Neural progenitor cell (in vitro differentiated cells): ENCODE measurements at places on chromosomes 5 and 9. TPM values are rescaled to one million over a fixed set of nuclear protein-coding genes. Genes with fewer than 3 reads are reported as not detected.

Gene SLC6A3
- 0.19 and 0.32 TPM in 2 replicates for total RNA-seq

Gene HAVCR2
- 0.19 and 0.37 TPM in 2 replicates for total RNA-seq

Gene LMBRD2
- total RNA-seq = 7.8 and 11.8 TPM in 2 replicates

DNA sequence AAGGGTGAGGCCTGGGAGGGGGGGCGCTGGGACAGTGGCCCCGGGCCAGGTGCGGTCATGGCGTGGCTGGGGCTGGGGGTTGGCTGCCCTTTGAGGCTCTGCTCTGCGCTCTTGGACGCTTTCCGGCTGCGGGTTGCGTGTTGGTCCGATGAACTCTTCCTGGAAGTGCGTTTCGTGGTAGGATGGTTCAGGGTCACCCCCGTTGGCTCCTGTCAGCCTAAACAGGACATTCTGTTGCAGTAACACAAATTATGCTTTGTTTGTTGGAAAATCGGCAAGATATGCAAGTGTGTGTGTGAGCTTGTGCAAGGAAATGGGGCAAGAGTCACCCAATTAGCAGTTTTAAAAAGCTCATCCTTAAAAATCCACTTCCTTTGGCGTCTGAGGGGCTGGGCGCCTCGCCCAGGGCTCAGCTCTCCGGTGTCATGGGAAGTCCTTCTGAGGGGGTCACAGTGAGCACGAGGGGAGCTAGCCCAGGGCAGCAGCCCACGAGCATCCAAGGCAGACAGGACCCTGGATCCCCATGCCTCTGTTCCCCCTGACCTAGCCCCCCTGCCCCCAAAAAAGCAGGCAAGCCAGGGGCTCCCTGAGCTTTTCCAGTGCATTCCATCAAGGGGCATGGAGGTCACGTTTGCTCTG lies 22.2 kb upstream of the RNU6ATAC start:
- H3K27ac ChIP-seq = no peak overlapping the region
- no peak for DNase-seq
- no peak overlapping the region for H3K4me3 ChIP-seq
- H3K27me3 ChIP-seq = no peaks in the 10 kb centered on the region
- H3K36me3 ChIP-seq = no peaks in the 10 kb centered on the region

DNA sequence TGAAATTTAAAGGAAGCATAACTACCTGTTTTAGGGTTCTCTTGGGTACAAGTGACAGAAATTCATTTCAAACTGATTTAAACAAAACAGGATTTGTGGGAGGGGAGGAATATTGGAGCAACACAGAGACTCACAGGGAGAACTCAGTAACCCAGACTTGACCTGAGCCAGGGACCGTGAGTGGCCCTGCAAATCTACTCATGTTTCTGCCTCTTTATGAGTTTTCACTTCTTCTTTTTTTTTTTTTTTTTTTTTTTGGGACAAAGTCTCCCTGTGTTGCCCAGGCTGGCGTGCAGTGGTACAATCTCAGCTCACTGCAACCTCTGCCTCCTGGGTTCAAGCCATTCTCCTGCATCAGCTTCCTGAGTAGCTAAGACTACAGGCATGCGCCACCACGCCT lies 405.6 kb upstream of the ZNF608 start:
- no peak overlapping the region for H3K27ac ChIP-seq
- H3K27me3 ChIP-seq = no peaks in the 10 kb centered on the region
- DNase-seq = no peak
- no peaks in the 10 kb centered on the region for H3K36me3 ChIP-seq

DNA sequence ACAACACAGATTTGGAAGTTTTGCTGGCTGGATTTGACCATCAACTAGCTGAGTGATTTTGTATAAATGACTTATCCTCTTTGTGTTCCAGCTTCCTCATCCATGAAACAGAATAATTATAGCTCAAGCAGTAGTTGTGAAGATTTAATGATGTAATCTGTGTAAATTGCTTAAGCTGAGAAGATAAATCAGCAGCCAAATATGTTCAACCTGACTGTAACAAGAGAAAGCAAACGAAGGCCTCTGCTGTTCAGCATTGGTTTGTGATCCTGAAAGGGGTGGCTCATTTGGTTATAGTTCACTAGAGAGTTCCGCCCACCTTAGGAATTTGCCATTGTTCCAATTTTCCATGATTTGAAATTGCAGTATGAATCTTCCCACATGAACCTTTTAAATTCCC lies 75.7 kb upstream of the CCDC112 start:
- no peaks in the 10 kb centered on the region for H3K4me1 ChIP-seq
- H3K36me3 ChIP-seq = no peaks in the 10 kb centered on the region
- no peak overlapping the region for H3K4me3 ChIP-seq
- no peaks in the 10 kb centered on the region for H3K27me3 ChIP-seq
- no peak for DNase-seq

DNA sequence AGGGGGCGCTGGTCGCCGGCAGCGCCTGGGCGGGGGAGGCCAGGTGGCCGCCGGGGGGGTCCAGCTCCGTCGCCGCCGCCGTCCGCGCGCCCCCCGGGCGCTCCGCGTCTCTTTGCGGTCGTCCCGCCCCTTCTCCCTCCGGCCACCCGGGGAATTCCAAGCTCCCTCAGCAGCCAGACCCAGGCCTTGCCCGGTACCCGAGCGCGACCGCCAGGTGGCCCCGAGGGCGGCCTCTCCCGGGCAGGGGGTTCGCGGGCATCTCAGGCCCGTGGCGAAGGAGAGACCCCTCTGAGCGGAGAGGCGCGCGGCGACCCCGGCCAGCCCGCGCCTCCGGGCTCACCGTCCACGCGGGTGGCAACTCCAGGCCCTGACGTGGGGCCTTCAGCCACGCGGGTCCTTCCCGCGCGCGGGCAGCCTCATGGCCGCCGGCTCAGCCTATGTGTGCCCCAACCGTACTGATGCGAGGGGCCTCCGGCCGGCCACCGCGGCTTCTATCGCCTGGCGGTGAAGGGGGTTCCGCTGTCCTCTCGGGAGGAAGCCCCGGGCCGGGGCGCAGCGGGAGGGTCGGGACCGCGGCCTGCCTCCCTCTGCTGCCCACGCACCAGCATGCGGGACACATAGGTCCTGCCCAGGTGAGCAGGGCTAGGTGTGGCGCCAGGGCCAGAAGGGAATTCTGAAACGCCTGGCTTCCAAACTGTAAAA lies 529 bp upstream of the NRARP start:
- peak; percentile 91 for DNase-seq
- no peak overlapping the region for H3K27ac ChIP-seq
- peaks cover 69% of the 10 kb centered on the region for H3K4me1 ChIP-seq
- H3K27me3 ChIP-seq = peaks cover 31% of the 10 kb centered on the region
- H3K36me3 ChIP-seq = no peaks in the 10 kb centered on the region
- peak overlapping the region; percentile 46 for H3K4me3 ChIP-seq

GRCh38 chr9:111678293-111678692 lies 16.9 kb downstream of the GNG10 start:
- H3K4me3 ChIP-seq = no peak overlapping the region
- no peak for DNase-seq
- no peaks in the 10 kb centered on the region for H3K4me1 ChIP-seq
- H3K36me3 ChIP-seq = no peaks in the 10 kb centered on the region

DNA sequence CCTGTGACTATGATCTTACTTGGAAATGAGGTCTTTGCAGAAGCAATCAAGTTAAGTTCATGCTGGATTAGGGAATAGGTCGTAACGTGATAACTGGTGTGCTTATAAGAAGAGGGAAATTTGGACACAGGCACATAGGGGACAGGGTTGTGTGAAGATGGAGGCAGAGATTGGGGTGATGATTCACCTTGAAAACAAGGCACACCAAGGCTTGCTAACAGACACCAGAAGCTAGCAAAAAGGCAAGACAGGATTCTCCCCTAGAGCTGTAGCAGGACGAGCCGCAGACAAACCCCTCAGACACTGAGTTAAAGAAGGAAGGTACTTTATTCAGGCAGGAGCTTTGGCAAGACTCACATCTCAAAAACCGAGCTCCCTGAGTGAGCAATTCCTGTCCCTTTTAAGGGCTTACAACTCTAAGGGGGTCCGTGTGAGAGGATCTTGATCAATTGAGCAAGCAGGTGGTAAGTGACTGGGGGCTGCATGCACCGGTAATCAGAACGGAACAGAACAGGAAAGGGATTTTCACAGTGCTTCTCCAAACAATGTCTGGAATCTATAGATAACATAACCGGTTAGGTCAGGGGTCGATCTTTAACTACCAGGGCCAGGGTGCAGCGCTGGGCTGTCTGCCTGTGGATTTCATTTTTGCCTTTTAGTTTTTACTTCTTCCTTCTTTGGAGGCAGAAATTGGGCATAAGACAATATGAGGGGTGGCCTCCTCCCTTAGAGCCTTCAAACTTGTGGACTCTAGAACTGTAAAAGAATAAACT lies 57.5 kb upstream of the S1PR3 start:
- no peak overlapping the region for H3K27ac ChIP-seq
- H3K36me3 ChIP-seq = no peaks in the 10 kb centered on the region
- DNase-seq = no peak
- H3K4me3 ChIP-seq = no peak overlapping the region

DNA sequence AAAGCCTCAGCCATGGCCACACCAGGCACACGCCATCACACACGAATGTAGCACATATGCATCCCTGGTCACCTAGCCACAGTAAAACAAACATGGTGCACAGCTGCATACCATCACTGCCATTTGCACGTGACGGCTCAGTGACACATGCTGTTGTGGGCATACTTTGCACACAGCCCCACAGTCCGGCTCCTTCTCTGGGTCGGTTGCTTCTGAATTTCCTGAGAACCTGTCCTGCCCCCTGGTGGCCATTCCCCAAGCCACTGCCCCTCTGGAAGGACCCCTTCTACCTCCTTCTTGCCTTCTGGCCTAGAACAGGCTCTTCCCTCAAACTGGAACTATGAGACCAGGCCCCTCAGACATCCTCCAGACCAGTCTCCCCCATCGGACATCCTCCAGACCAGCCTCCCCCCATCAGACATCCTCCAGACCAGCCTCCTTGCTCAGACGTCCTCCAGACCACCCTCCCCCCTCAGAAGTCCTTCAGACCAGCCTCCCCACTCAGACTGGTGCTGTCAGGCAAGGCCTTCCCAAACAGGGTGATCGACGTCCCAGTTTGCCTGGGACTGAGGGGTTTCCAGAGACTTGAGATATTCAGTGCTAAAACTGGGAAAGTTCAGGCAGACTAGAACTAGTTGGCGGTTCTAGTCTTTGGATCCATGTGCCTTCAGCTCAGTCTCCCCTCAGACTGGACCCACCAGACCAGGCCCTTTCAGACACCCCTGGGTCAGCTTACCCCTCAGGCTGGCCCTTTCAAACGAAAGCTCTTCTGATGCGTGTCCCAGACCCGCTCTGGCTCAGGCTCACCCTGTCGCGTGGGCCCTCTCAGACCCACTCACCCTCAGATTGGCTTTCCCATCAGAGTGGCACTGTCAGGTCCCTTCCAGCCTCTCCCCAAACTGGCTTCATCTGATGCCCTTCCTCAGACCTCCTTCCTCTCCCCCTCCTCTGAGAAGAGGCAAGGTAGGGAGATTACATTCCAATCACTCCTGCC lies 24.3 kb upstream of the ENHO start:
- H3K36me3 ChIP-seq = no peaks in the 10 kb centered on the region
- no peaks in the 10 kb centered on the region for H3K4me1 ChIP-seq
- no peak overlapping the region for H3K4me3 ChIP-seq

- H3K4me3 ChIP-seq = no peak within 1 kb of the TSS
- no peaks in the 10 kb centered on the region for H3K27me3 ChIP-seq
- H3K4me1 ChIP-seq = no peaks in the 10 kb centered on the region
- no peak within 1 kb of the TSS for H3K27ac ChIP-seq
- H3K36me3 ChIP-seq = no peaks in the 10 kb centered on the region
Measured at GRCh38 chr9:5231212-5231611, at the start of gene INSL4. Gene INSL4 (plus strand): TSS chr9:5231419. CDS start chr9:5231524, 105 bp downstream.
